ENCODE measurements at places on chromosomes 1 and 21.

GRCh38 chr1:183831311-183831710, 26.4 kb downstream of the RGL1 start:
- no peak for DNase-seq

GRCh38 chr1:156320560-156320959, 17.5 kb downstream of the CCT3 start:
- DNase-seq = no peak

DNA sequence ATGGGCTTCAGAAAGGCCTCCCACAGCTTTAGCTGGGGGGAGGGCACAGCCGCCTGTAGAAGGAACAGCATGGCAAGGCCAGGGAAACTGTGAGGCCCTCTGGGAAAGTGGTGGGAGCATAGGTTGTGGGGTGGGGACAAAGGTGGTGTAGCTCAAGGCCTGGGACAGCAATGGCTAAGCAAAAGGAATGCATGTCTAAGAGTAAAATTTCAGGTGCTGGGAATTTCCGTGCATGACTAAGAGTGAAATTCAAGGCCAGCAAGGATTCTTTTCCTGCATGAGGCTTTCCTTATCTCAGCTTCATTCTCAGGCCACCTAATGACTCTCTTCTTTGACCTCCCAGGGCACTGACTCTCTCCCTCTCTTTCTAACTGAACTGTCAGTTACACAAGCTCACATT, 86.5 kb upstream of the WNT4 start:
- no peak for DNase-seq

DNA sequence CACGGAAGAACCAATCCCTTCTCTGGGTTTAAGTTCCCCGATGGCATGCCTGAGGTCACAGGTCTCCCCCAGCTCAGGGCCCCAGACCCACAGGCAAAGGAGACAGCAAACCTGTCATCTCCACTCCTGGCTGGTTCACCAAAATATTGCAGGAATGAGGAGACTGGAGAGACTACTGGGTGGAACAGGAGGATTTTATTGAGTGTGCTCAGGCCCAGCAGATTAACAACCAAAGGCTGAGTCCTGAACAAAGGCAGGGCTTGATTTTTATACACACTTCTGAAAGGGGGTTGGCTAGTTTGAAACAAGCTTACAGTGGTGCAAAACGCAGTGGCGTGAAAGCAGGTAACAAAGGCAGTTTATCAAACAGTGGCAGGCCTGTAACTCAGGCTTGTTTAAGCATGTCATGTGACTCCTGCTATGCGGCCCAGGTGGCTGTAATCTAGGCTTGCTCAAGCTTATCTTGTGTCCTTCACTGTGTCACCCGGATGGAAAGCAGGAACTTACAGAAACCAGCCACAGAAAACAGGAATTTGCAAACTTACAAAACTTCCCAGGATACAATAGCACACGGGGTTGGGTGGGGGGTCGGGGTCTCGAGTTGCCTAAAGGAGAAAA, 27.4 kb upstream of the KCNJ15 start:
- DNase-seq = no peak

GRCh38 chr1:5601516-5601915, 390.7 kb downstream of the NPHP4 start:
- no peak for DNase-seq

- DNase-seq = no peak
These were observed 57.1 kb upstream of the C1orf87 start for GRCh38 chr1:60130703-60131102.

DNA sequence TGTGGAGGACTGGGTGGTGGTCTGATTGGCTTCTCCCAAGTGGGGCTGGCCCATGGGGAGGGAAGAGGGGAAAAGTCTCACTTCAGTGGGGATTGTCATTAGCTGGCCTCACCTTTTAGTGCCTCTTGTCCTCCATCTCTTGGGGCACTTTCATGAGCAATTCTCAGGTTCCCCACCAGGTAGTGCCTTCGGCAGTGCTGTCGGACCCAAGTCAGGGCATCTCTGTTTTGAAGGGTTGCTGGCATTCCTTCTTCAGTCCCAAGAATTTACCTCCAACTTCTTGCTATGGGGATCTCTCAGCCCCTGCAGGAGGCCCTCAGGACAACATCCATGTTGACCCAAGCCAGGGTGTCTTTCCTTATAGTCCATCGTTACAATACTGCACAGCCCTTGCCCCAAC, 54.7 kb upstream of the F3 start:
- DNase-seq = no peak

GRCh38 chr1:157849229-157849875, 7.7 kb upstream of the CD5L start:
- peak; percentile 47 for DNase-seq

DNA sequence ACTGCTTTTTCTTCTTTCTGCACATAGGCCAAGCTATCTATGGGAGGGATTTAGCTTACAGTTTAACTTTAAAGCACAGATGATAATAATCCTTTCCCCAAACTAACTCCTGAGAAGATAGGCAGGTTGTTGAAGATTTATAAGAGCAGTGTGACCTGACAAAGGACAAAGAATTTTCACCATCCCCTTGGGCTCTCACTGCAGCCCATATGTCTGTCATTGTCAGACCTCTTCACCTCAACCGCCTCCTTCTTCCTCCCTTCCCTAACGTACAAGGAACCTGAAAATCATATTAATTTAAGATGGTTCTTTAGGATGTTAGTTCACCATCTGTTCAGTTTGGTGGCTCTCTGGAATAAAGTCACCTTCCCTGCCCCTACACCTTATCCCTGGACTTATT, 5.0 kb downstream of the RNU1-2 start:
- no peak for DNase-seq

DNA sequence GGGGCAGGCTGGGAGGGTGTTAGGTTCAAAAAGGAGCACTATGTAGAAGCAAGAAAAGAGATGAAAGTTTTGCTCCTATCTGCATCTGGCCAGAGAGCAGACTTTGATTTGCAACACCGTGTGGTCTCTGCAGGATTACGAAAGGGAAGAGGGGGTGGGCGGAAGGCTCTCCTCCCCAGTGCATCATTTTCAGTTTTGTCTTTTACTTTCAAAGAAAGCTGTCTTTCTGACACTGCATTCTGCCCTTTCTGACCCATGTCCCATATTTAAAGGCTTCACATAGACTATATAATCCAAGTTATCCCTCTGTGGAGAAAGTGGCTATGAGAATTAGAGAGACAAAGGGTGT, 126.5 kb downstream of the RHOU start:
- DNase-seq = no peak

DNA sequence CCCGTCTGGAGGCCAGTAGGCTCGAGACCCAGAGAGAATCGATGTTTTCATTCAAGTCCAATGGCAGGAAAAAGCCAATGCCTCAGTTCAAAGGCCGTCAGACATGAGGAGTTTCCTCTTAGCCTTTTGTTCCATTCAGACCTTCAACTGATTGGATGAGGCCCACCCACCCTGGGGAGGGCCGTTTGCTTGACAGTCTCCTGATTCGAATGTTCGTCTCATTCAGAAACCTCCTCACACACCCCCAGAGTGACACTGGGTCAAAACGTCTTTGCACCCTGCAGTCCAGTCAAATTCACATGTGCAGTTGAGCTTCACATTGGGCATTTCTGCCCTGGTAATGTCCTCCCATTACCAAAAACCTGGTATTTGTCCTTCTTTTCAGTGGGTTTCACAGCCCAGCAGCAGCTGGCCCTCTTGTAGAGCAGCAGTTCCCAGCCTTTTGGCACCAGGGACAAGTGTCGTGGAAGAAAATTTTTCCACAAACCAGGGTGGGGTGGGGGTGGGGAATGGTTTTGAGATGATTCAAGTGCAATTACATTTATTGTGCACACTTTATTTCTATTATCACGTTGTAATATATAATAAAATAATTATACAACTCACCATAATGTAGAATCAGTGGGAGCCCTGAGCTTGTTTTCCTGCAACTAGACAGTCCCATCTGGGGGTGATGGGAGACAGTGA, 40.1 kb downstream of the RSPH1 start:
- DNase-seq = no peak

DNA sequence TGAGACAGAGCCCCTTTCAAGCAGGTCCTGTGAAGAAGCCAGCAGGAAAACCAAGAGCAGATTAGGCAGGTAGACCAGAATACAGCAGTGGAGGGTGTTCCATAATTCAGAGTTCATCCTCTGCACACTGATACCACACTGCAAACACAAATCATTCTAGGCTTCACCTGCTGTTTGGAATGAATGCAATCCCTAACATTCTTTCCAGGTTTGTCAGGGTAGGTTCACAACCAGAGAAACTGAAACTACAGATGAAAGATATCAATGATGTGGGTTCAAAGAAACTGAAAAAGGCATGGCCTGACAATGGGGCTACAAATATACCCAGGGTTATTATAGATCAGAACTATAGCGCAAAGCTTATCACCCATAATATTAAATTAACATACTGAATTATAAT, 8.9 kb upstream of the SGIP1 start:
- no peak for DNase-seq

DNA sequence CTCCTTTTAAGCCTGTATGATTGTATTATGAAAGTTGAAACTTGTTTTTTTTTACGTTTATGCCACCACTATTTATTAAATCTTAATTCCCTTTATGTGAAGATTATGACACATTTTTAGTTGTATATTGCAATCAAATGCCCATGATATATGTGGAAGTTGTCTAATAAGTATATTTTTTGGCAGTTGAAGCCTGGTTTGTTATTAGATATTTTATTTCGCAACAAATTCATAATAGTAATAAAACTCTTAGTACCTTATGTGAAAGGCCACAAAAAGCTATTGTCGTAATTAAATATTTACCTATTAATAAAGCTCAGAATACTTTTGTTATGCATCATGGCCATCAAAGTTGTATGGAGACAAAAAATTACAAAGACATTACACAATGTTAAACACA, 386.8 kb downstream of the NCAM2 start:
- DNase-seq = no peak

DNA sequence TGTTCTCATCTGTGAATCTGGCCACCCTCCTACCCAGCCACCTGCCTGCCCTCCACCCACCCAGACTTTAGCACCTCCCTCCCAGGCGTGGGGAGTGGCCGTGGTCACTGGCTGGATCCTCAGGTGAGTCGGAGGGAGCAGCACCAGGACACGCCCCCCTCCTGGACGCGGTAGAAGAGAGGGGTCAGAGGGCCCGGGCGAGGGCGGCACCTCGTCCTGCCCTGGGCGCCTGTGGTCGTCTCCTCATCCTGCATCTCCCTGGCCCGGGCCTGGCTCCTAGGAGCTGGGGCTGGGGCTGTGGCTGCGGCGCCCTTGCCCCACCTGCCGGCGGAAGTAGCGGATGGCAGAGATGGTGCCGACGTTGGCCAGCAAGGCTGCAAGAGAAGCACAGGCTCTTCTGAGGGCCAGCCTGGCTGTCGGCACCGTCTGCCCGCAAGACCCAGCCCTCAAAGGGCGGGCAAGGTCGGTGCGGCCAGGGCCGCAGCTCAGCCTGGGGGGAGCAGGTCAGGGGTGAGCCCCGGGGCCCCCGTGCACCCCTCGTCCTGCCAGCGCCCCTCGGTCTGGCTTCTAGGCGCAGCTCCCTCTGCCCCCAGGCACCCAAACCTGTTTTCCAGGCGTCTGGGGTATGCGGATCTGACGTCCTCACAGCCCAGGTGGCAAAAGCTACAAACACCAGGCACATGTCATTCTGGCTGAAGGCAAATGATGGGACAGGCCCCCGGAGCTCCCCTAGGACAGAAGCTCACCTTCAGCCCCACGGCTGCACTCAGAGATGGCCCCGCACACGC, 5.8 kb downstream of the PERM1 start:
- DNase-seq = peak; percentile 63

GRCh38 chr1:63693944-63694571, 79.8 kb upstream of the ROR1 start:
- no peak for DNase-seq

GRCh38 chr1:31837451-31838158, 21.8 kb upstream of the SPOCD1 start:
- DNase-seq = no peak

DNA sequence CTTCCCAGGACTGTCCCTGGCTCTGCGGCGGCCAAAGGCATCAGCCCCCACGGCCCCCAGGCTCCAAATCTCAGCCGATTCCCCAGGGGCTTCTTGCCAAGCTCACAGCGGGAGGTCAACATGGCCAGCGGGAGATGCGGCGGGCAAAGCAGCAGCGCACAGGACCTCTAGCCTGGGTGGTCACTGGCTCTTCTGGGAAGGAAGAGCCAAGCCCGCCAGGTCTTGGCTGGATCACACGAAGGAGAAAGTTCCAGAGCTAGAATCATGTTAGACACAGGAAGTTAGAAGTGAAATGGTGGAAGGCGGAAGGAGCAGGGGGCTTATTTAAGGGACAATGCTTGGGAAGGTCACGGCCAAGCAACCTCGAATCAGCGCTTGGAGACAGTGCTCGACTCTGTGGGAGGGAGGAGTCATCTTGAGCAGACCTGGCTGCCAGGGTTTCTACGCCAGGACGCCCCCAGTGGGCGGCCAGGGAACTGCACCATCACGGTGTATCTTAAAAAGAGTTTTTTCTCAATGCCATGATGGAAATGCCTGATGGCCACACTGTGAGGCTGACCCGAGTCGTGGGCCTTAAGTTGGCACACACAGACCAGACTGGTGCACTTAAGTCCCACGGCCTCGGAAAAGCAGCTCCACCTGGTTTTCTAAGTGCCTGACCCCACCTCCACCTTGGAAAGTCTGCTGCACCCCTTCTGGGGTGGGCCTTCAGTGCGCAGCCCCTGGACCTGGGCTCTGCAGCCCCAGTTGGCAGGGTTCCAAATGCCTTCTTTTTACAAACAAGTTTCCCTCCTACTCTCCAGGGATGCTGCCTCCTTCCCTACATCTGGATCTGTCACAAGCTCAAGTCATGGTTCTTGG, 29.3 kb downstream of the SLC66A1 start:
- peak; percentile 74 for DNase-seq
